H4 (cell line): ENCODE measurements at places on chromosomes 3 and 15.

GRCh38 chr3:135136361-135137100, 341.5 kb downstream of the EPHB1 start:
- no peak for DNase-seq

DNA sequence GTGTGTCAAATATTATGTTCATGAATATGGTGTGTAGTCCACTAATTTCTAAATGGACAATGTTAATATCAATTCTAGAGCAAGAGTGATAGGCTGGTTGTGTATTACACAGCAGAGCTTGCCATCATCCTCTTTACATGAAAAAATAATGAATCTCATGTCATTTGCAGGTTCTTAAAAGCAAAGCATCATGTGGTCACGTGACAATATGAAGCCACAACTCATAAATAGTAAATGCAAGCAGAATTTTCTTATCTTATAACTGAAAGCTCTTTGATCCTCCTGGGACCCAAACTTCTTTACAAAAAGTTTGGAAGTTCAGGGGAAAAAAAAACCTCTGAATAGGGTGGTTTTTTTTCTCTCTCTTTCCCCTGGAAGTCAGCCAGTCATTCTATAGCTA, 26.9 kb upstream of the LRRN1 start:
- no peak for DNase-seq

GRCh38 chr3:30302027-30302426, 304.4 kb upstream of the TGFBR2 start:
- DNase-seq, result no peak

DNA sequence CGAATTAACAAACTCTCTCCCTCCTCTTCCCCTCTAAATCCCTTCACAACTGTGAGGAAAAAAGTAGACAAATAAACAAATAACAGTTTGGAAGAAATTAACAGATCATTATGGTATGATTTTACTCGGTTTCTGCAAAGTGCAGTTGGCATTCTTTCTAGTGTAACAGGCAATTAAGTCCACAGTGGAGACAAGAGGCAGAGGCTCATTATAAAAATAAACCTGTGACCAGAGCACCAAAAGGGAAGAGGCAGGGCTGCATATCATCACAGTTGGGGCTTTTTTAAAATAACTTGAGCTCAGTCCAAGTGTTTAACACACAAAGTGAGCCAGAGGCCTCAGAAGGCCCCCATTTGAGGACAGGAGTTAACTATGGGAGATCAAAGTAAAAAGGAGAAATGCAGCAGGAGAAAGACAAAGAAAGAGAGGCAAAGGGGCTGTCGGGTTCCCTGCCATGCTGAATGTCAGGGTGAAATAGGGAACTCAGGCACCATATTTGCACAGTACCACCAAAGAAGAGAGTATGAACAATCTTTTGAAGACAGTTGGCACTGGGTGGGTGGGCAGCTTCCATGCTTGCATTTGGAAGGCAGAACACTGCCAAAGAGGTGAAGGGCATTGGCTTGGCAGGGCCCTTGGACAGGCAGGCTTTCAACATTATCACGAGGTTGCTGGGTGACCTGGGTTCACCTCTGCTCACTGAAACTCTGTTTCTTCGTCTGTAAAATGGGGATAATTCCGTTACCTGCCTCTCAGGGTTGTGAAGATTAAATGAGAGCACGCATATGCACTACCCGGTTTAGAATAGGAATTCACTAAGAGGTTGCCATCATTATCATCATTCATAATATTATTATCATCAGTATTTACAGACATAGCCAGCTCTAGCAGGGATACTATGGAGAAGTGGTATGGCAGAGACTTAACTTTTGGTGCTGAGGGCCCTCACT, 134.5 kb downstream of the MEX3B start:
- no peak for DNase-seq

DNA sequence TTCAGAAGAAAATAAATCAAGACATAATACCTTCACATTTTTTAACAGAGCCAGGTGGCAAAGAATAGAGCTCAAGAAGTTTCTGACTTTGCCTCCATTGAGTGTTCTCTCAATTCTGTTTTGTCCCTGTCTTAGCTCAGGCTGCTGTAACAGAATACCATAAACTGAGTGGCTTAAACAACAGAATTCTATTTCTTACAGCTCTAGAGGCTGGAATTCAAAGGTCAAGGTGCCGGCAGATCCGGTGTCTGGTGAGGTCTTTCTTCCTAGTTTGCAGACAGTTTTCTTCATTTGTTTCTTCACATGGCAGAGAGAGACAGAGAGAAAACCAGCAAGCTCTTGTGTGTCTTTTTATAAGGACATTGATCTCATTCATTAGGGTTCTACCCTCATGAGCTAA, 25.6 kb downstream of the IQCH start:
- no peak for DNase-seq

DNA sequence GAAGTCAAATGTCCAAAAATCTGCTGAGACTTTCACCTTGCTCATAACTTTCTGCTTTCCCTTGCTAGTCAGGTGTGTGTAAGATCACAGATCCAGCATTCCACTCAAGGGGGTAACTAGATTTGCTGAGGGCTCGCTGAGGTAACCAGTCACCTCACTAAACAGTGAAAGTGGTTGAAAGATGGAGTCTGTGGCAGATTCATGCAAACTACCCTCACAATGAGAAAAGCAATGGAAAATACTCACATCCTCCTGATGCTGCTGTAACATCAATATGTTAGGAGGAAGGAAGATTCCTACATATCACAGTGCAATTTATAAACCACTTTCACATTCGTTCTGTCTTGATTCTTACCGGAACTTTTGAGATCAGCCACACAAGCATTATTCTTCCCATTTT, 174.3 kb upstream of the BCL6 start:
- DNase-seq, result no peak

DNA sequence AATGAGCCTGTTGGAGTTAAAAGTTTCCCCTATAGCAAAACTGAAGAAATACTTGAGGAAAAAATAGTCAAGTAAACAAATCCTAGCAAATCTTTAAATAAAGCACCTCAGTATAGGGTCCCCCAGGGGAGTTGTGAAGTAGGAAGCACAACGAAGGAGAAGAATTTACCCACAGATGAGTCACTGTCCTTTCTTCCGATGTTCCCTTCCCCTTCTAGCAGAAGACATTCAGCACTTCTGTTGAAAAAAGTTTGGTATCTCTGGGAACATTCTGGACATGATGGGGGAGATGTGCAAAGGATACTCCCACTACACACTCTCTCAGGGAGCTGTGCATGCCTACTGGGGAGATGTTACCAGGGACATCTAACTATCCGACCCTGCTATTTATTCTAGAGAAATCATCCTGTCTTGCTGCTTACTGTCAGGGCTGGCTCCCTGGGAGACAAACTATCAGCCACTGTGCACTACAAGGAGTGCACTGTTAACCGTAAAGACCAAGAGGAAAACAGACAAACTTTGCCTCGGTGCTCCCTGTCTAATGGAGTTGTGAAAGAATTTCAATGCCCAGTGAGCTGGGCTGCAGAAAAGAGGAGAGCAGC, 93.8 kb downstream of the RFTN1 start:
- no peak for DNase-seq

GRCh38 chr15:71781179-71781964, 29.0 kb upstream of the NR2E3 start:
- DNase-seq, result no peak

DNA sequence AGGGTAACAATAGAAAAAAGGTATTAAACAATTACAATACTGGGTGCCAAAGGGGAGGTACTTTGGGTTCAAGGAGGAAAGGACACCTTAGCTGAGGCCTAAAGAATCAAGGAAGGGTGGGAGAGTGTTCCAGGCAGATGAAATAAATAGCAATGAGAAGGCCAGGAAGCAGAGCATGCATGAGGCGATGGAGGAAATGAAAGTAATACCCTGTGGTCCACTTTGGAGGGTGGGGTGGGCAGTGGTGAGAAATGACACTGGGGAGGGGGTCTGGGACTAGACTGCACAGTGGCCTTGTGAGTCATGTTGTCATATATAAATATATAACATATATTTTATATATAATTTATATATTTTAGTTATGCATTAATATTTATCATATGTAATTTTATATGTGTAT, 55.9 kb downstream of the BHLHE40 start:
- DNase-seq, result no peak

- DNase-seq, result no peak
These were observed 34.5 kb downstream of the NCEH1 start for GRCh38 chr3:172676196-172676922.

DNA sequence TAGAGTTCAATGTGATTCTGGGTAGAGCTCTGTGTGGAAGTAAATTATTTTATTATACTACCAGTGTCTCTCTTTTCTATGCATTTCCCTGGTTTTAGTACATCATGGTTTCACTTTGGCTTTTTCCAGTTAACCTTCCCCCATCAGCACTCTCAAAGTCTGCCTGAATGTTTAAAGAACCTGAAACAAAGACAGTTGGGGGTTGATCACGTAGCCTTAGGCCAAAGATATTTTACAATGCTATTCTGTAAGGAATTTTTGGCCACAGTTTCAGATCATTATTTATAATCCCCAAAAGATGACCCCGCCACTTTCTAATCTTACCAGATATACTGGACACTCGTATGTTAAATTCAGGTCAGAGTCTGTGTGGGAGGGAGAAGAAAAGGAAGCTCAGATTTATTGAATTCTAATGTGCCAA, 156.3 kb upstream of the TMC3 start:
- DNase-seq, result no peak

- DNase-seq, result no peak
These were observed 9.2 kb upstream of the ATP8B4 start for GRCh38 chr15:50128266-50128665.

GRCh38 chr3:112466020-112466419, 33.3 kb downstream of the BTLA start:
- DNase-seq, result no peak

- no peak for DNase-seq
These were observed 68.6 kb downstream of the DCLK3 start for GRCh38 chr3:36695769-36696137.

GRCh38 chr3:164179110-164179774, 899.1 kb downstream of the SI start:
- DNase-seq, result no peak

- DNase-seq, result no peak
These were observed 6.4 kb downstream of the SIAH2 start for GRCh38 chr3:150756491-150757059.

GRCh38 chr15:50084932-50085331, 34.1 kb downstream of the ATP8B4 start:
- DNase-seq, result no peak

- DNase-seq, result no peak
These were observed 262.4 kb downstream of the UBE2E2 start for GRCh38 chr3:23465569-23465968.

DNA sequence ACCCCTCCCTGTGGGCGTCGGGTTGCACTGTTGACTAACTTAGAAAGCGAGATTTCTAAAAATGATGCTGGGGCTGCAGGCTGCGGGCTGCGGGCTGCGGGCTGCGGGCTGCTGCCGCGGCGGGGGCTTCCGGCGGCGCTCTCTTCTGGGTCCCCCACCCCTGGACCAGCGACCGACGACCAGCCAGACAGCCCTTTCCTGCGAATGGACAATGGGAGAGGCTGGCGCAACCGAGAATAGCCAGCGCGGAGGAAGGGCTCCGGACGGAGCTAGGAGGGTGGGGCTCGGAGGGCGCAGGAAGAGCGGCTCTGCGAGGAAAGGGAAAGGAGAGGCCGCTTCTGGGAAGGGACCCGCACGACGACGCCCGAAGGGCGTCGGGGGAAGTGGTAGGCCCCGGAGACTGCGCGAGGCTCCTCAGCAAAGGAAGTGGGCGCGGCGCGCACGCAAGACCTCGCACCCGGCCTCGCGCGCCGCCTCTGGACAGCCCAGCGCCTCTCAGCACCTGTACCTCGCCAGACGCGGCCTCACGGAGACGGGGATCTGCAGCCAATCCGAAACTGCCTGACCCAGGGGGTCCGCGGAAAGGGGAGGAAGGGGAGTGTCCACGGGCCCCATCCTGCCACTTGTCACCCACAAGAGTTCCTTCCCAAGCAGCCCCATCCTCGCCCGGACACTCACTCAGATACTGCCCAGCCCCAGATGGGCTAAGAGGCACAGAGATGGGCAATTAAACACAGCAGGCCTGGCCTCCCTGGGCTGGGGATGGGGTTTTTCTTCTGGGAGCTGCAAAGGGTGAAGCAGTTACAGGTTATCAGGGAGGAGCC, 70.7 kb downstream of the SLC12A8 start:
- DNase-seq, result no peak

GRCh38 chr15:91368611-91369010, 268.6 kb downstream of the SV2B start:
- no peak for DNase-seq

DNA sequence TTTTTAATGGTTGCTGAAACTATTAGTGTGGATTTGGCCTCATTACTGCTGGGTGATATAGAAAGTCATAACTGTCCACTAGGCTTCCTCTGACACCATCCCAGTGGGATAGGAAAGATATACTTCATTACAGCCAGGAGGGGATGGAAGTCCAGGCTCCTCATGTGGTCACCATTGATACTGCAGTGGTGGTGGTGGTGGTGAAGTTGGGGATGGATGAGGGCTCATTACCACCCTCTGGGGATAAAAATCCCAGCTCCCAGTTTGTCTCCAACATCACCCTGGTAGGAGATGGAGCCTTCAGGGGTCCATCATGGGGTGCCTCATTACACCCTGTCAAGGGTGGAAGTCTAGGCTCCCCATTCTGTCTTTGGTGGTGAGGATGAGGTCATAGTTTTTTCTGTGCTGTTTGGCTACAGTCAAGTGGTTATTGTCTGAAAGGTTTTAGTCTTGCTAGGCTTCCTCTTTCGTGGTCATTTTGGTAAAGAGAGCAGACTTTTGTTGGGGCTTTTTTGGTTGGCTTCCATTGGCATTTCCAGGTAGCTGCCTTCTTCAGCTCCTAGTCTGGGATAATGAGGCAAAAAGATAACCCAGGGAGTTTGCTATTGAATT, 30.1 kb upstream of the FILIP1L start:
- DNase-seq, result no peak

DNA sequence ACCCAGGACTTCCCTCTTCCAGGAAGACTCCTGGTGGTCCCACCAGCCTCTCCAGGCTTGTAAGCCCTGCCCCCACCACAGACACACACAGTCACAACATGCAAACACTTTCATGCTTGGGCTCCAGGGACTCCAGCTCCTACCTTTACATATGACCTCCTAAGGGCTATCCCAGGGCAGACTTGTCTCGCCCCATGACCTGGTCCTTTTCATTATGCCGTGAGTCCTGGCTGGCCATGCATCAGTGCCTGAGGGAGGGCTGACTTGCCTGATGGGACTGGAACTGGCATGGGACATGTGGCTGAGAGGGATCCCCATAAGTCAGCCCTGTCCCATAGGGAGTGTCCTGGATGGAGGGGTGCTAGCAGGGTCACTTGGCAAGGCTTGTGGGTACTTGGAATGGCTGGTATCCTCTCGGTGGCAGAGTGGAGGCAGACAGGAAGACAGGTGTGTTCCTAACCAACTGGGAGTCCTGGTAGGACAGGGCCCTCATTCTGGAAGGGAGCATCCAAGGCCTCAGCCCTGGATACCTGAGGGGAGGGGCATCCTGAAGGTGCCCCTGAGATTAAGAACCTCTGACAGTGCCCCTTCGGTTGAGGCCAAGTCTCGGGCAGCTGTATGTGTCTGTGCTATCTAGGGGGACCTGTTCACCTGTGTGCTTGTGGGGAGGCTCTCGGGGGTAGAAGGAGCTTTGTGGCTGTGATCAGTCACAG, 540 bp upstream of the HHATL start:
- DNase-seq, result no peak

GRCh38 chr3:177320765-177321247, 123.5 kb upstream of the TBL1XR1 start:
- DNase-seq, result no peak

GRCh38 chr3:187401856-187402255, 33.7 kb downstream of the RTP4 start:
- no peak for DNase-seq

- DNase-seq, result no peak
These were observed 45.4 kb downstream of the MAGI1 start for GRCh38 chr3:65993134-65993900.
